ENCODE measurements at places on chromosomes 3 and 15.

GRCh38 chr15:78914027-78914764 is 30.6 kb downstream of the CTSH start:
- DNase-seq = no peak

- peak; percentile 11 for DNase-seq
These were observed 19.2 kb upstream of the KPNA1 start for GRCh38 chr3:122533931-122534334.

DNA sequence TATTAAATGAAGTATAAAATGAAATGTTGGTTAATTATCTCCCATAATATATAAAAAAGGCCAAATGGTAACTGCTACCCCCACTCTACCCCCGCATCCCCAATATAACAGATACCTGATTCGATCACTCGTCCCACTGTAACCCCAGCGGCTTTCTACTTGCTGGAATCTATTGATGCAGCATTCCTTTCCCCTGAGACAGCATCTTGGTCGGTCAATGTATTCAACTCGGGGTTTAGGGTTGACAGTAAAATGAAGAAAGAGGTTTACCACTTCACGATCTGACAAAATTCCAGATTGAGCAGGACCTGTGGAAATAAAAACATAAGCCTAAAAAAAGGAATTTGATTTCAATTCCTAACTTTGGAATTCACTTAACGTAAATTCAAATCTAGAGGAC is 18.6 kb upstream of the C15orf40 start:
- no peak for DNase-seq

GRCh38 chr3:120763601-120764000 is 21.1 kb downstream of the GTF2E1 start:
- DNase-seq = no peak

DNA sequence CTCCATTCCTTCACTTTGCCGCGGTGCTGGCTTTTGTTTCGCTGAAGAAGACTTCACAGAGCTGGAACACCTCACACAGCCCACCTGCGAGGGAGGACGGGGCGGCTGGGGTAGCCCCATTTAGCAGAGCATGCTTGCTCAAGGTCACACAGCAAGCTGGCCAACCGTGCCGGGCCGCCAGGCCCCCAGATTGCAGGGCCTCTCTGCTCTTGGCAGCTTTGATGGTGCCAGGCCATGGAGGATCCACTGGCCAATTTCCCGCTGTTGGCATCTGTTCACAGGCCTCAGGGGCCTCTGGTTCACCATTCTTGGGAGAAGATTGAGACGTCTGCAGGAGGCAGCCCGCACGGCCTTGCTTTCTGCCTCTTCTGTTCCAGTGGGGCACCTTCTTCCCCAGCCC is 77.9 kb upstream of the LINGO1 start:
- no peak for DNase-seq

GRCh38 chr3:169390271-169390670 is 273.2 kb downstream of the MECOM start:
- DNase-seq = no peak
